Activated T-cell treated with anti-CD3 and anti-CD28 coated beads for 24 hours (primary cell): ENCODE measurements at places on chromosomes 2 and 18.

- no peak for DNase-seq
Measured at GRCh38 chr2:66699793-66700676, 265.1 kb downstream of the MEIS1 start.

DNA sequence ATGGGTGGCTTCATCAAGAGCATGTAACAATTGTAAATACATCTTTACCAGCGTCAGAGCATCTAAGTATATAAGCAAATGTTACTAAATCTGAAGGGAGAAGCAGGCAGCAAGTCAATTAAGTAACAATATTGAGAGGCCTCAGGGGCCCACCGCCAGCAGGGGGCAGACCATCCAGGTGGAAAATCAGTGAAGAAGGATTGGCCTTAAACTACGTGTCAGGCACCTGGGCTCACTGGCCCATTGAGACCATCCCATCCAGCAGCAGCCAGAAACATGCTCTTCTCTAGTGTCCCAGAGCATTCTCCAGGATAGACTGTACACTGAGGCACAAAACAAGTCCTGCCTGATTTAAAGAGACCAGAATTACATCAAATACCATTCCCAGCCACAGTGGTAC is 96.2 kb upstream of the SNTG2 start:
- DNase-seq = no peak

DNA sequence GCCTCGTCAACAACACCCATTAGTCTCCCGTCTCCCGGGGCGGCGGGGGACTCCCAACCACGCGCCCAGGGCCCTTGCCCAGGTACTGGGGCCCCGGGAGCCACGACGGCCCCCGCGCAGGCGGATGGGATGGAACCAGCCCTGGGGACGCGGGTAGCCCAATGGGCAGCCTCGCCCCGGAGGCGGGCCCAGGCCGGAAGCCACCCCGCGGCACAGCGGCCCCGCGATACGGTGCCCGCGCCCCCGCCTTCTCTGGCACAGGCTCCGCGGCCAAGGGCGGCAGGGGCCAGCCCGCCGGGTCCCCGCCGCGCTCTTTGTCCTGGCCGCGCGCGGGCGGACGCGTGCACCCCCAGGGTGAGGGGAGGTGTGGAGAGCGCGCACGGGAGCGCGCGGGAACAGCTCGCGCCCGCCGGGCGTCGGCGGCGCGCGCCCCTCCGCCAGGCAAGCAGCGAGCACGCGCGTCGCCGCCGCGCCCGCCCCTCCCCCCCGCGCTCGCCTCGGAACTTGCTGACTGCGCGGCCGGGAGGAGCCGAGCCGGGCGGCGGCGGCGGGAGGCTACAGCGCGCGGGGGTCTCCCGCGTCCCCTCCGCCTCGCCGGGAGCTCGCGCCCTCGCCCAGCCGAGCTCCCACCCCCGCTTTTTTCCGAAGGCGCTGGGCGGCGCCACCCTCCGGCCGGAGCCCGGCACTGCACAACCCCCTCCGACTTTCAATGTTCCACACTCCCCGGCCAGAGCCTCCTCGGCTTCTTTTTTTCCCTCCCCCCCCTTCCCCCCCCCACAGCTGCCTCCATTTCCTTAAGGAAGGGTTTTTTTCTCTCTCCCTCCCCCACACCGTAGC is at the start of gene UBE2E3:
Gene UBE2E3 (plus strand): TSS at position 500 of the 837 bp plus-strand sequence. CDS start 1,438 bp downstream, outside the sequence.
- DNase-seq = peak; percentile 64

- DNase-seq = no peak
Measured at GRCh38 chr2:86065512-86065911, 40.2 kb downstream of the POLR1A start.

DNA sequence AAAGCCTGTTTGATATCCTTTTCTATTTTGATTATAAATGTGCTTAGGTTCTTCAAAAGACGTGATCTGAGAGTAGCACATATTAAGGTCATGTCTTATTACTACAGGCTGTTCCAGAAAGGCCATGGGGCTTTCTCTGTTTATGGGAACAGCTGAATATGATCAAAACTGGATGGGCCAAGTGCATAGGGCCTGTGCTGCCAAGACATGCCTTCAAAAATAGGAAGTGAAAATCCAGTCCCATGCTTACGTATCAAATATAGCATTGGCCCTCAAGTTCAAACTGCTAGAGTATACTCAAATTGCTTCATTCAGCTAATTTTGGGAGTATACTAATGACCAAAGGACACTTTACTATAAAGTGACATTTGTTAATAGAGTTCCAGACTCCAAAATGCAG is 24.1 kb downstream of the SLC25A52 start:
- no peak for DNase-seq

GRCh38 chr2:70871398-70872211 is 36.0 kb upstream of the CD207 start:
- DNase-seq = peak; percentile 72

GRCh38 chr2:85854166-85854509 is 34.7 kb downstream of the ST3GAL5 start:
- no peak for DNase-seq

DNA sequence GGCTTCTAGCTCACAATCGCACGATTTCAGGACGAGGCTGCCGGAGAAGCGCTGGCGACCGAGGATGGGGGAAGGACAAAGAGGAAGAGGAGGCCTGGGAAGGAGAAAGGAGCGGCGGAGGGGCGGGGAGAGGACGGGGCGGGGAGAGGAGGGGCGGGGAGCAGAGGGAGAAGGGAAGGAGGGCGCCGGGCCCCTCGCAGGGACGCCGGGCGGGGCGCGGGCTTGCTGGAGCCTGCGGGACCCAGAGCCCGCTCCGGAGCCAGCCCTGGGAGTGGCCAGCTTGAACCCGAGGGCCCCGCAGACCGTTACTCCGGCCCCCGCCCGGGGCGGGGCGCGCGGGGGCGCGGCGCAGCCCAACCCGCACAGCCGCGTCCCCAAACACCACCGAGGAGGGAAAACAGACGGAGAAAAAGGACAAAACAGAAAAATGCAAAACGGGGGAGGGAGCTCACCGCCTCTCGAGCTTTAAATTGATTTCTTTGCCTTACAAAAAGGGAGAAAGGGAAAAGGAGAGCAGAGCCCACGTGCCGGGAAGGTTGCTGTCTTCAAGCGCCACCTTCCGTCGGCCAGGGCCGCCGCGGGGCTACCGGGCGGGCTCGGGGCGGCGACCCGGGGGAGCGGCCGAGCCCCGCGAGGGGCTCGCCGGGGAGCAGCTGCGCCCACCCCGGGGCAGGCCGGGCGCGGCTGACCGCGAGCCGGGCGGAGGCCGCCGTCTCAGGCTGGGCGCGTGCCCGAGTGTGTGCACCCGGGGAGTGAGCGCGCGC is 781 bp upstream of the SOX11 start:
- no peak for DNase-seq

DNA sequence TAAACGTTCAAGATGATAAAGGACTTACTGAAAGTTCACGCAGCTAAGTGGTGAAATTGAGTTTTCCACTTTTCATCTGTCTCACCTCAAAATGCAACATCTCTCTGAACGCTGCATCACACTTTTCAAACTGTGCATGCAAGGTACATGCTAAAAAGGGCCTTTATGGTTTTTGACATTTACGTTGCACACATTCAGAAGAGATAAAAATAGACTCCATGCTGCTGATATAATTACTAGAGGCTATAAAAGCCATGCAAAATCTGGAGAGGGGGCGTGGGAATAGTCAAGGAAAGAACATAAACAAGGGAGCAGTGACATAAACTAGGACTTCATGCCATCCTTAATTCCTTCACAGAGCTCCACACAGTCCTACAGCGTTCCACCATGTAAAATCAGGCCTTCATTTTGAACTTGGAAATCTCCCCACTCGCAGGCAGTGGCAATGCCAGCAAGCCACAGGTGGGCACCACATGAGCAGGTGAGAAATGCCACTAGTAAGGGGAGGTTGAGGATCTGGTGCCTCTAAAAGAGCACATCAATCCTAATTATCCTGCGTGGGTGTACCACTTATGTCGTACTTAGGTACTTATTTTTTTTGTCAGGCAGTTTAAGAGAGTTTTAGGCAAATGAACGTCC is 71.4 kb downstream of the ZEB2 start:
- no peak for DNase-seq

- DNase-seq = no peak
Measured at GRCh38 chr2:186456941-186457340, 29.1 kb upstream of the ZC3H15 start.

GRCh38 chr2:206031162-206031784 is 54.7 kb downstream of the INO80D start:
- no peak for DNase-seq

DNA sequence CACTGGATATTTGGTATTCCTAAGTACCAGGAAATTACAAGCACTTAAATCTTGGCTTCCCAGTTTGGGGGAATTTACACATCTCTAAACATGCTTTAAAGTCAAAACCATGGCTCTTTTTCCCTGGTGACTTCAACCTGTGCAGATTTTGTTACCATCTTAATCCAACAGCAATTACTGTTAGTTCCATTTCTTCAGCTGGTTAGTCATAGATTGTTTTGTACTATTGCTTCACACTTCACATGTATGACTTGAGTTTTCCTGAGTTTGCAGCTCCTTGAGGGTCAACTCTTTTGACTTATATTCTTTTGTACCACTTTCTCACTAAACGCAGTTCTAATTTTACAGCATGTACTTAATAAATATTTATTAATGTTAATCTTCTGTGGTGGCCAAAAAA is 203.4 kb upstream of the RND3 start:
- DNase-seq = no peak

GRCh38 chr2:217396586-217396985 is 536.7 kb upstream of the TNP1 start:
- no peak for DNase-seq

DNA sequence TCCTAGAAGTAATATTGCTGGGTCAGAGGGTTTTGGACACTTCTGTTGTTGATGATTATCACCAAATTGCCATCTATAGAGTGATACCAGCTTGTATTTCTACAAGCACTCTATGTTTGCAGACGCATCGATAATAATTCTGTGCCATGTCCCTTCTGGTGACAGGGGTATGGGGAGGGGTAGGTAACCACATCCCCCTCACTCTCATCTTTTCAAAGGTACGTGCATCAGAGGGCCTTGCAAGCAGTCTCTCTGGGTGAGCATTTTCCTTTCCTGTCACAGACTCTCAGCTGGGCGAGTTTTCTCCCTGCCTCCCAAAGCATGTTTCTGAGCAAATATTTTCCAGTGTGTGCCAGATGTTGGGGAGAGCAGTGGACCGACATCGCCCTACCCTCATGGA is 98.0 kb downstream of the SMAD7 start:
- no peak for DNase-seq

DNA sequence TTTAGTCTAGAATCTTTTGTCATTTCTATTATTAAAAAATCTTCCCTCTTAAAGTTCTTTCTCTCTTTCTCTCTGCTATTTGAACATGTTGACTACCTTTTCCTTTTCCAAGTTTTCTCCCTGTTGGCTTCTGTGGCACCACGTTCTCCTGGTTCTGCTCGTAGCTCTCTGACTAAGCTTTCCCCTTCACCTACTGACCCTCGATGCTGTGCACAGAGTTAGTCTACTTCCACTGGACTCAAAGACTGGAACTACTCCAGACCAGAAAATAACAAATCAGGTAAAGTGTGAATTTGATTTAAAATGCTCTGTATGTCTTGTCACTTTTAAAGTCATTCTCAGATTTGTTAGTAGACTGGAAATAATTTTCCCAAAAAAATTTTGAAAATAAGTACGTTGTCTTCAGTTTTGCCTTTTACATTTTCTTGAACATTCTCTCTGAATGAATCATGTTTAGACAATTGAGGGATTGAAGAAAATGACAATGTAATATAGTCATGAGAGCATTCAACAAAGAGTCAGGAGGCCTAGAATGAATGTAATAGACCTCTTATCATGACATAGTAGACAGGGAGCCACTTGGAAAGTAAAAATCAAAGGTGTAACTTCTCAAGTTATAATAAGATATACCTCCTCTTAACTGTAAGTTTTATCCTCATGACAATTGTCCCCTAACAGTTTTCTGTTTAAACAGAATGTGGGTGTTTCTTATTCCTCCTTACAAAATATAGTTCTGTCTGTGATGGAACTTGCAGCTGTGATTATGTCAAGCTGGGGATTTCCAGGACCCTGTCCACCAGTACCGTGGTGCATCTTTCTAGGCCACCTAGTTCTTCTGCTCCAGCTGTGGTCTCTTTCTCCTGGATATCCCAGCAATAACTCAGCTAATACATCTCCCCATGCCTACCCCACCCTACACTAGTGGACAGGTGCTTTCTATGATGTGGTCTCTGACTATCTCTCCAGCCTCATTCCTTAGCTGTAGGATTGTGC is 25.5 kb downstream of the ITPRID2 start:
- DNase-seq = no peak

- no peak for DNase-seq
Measured at GRCh38 chr2:174632841-174633622, 35.4 kb upstream of the WIPF1 start.

GRCh38 chr2:197992482-197993133 is 188.2 kb downstream of the PLCL1 start:
- no peak for DNase-seq

GRCh38 chr2:202193881-202194353 is 44.5 kb downstream of the SUMO1 start:
- DNase-seq = no peak

- no peak for DNase-seq
Measured at GRCh38 chr2:182818925-182819324, 47.5 kb downstream of the FRZB start.

DNA sequence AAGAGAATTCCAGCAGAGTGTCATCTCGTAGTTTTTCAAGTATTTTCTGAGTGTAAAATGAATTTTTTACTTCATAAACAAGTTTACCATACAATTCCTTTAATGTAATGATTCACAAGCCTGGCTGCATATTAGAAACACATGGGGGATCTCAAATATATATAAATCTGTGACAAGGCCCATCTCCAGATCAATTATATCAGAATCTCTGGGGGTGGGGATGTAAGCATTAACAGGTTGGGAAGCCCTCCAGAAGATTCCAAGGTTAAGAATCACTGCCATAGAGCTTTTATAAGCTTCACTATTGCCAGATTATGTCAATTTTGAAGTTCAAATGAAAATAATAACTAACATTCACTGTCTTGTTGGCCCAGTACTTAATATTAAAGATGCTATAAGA is 111.2 kb downstream of the BAZ2B start:
- DNase-seq = no peak

DNA sequence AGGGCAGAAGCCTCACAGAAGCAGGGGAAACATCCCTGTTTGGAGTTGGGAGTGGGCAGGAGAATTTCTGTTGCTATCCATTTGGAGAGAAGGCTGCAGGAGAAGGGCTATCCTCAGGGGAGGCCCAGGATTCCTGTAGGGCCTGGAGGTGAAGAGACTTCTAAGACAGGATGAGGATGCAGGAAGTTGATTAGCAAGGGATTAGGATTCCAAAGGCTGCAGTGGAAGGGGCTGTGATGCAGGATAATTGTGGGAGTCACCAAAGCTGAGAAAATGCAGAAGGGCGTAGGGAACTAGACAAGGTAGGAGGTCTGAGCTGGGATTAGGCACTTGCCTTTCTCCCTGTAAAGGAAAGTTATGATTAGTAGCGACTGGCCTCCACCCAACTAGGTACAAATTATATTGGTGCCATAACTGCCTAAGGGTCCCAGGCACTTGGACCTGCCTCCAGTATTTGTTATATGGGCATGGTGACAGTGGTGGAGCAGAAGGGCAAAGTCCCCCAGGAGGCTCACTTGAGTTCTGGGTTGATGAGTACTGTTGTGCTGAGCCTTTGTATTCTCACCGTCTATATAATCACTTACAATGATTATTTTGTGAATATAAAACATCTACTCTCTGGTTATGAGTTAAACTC is 96.4 kb upstream of the MSTN start:
- no peak for DNase-seq
